ENCODE measurements at places on chromosomes 7 and 10. TPM values are rescaled to one million over a fixed set of nuclear protein-coding genes. Genes with fewer than 3 reads are reported as not detected.

GAD2 gene
- not detected for total RNA-seq

MRC1 gene
- total RNA-seq = 1.2 TPM

DRGX gene
- not detected for total RNA-seq

CCL26 gene
- not detected for total RNA-seq

KCNMA1 gene
- 5.4 TPM for total RNA-seq

PLAC9 gene
- total RNA-seq = 5.0 TPM
